ENCODE measurements at places on chromosomes 5 and 9.
A peak's percentile ranks its signal among the peaks of the same experiment; 100 is the strongest.

GRCh38 chr5:81639556-81639955, 111.3 kb downstream of the SSBP2 start:
- DNase-seq = no peak

GRCh38 chr9:79224672-79225433, 346.9 kb upstream of the TLE4 start:
- no peak for DNase-seq

DNA sequence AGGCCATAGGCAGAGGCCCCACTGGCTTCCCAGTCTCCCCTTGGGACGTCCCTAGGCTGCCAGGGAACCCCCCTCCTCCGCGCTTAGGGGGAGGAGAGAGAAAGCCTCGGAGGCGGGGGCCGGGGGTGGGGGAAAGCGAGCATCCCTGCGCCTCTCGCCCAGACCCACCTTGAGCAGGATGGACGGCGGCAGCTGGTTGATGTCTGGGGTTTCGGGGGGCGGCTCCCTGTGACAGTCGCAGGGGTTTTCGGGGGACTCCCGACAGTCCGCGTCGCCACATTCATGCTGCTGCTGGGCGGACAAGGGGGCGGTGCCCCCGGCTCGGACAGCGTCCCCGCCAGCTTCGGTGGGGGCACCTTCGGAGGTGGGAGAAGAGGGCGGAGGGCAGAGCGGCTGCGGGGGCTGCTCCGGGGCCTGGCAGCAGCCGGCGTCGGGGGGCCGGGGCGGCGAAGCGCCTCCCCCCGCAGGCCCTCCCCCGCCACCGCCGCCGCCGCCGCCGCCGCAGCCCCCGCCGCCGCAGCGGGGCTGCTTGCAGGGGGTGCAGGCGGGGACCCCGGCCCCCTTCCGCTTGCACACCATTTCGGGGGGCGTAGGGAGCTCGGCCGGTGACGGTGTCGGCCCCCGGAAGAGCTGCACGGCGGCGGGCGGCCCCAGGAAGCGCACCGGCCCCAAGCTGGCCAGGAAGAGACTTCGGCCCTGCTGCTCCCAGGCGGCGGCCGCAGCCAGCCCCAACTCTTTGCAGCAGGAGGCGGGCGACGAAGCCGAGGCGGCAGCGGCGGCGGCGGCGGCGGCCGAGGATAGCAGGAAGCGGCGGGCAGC, 1.2 kb downstream of the FBXL17 start:
- DNase-seq = peak; percentile 24

- no peak for DNase-seq
These were observed 561.3 kb downstream of the IRX1 start for GRCh38 chr5:4156889-4157288.

DNA sequence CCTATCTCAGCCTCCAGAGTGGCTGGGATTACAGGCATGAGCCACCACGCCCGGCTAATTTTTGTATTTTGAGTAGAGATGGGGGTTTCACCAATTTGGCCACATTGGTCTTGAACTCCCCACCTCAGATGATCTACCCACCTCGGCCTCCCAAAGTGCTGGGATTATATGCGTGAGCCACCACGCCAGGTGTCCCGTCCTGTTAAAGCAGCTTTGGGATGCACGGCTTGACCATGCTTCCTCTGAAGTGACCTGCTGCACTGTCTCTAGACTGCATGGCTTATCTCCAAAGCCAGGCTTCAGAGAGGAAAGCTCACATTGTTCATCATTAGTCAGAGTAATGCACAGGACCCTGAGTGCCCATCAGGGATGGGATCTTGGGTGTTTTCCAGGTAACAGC, 45.4 kb downstream of the SEMA4D start:
- DNase-seq = no peak

- no peak for DNase-seq
These were observed 130.4 kb upstream of the BASP1 start for GRCh38 chr5:17087035-17087434.

DNA sequence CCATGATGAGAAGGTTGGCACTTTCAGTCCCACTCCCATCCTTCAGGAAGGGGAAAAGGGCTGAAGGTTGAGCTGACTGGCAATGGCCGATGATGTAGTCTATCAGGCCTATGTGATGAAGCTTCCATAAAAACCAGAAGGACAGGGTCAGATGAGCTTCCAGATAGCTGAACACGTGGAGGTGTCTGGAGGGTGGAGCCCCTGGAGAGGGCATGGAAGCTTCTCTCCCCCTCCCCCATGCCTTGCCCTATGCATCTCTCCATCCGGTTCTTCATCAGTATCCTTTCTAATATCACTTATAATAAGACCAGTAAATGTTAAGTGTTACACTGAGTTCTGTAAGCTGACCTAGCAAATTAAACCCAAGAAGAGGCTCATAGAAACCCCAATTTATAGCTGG, 32.6 kb upstream of the SMU1 start:
- no peak for DNase-seq

DNA sequence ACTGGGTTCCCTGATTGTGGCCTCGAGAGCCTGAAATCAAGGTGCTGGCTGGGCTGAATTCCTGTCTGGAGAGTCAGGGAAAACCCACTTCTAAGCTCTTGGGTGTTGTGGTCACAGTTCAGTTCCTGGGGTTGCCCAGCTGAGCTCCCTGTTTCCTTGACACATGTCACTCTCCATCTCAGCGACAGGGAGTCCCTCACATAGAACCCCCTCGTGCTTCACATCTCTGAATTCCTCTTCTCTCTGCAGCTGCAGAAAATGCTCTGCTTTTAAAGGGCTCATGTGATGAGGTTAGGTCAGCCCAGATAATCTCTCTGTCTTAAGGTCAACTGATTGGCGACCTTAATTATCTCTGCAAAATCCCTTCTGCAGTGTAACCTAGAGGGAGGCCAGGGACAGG, 53.5 kb upstream of the NFIL3 start:
- DNase-seq = no peak

GRCh38 chr9:21281275-21281674, 23.8 kb downstream of the IFNA5 start:
- DNase-seq = no peak

DNA sequence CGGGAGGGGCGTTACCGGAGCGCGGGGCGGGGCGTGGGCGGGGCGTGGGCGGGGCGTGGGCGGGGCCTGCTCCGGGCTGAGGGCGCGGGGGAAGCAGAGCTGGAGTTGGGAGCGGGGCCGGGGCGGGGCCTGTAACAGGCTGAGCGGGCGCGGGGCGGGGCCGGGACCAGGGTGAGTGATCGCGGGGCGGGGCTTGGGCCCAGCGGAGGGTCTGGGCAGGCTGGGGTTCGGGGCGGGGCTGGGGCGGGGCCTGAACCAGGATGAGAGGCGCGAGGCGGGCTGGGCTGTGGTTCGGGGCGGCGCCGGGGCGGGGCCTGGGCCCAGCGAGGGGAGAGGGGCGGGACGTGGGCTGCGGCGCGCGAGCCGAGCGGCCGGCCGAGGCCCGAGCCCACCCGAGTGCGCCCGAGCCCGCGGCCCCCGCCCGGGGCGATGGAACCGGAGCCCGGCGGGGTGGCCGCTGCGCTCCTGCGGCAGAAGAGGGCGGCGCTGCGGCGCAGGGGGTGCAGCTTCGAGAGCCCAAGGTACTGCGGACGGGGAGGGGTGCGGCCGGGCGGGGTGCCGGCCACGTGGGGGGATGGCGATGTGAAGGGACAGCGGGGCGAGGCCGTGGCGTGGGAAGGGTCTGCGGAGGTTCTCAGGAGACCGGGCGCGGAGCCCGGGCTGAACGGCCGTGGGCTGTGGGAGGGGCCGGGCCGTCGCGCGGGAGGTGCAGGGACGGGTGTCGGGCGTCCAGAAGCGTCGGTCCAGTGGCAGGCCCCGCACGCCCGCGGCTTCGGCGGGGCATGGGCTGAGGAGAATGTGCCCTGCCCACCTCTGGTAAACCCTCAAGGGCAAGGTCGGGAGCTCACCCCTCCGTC, 39.5 kb upstream of the GARNL3 start:
- peak; percentile 97 for DNase-seq

DNA sequence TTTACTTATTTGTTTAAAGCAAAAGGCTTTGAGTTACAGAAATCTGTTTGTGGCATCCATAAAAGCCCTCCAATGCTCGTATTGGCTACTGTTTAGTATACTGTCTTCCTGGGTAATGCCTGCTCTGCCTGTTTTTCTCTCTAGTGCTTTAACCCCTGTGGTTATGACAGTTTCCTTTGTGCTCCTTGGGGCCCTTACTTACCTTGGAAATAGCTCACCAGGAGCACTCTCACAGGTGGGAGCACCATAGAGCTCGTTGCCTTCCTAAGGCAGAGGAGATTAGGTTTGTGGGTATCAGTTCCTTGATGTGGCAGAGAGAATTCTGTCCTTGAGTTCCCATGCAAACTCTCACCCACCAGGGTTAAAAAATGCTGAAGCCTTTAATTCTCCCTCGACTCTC, 242.8 kb downstream of the CDH18 start:
- no peak for DNase-seq

- no peak for DNase-seq
These were observed 3.2 kb downstream of the ADAMTS12 start for GRCh38 chr5:33888587-33888986.

GRCh38 chr9:21392270-21392669, 7.1 kb upstream of the IFNA2 start:
- DNase-seq = no peak

DNA sequence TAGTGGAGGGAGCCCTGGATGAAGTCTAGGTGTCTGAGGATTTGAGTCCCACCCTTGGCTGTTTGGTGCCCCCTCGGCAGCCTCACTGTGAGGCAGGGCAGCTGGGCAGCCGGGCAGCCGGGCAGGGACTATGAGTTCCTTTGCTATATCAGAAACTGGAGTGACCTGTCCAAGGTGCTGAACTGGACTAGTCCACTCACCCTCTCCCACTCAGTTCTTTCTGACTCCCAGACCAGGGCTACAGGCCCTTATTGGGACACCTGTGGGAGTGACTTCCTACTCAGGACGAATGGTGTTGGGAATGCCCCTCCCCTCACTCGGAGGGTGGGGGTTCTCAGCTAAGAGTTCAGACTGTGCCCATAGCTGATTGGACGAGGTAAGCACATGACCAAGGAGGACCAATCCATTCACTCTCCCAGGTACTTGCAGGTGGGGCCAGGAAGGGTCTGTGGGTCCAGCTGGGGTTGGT, 34.1 kb upstream of the RAPGEF1 start:
- no peak for DNase-seq

DNA sequence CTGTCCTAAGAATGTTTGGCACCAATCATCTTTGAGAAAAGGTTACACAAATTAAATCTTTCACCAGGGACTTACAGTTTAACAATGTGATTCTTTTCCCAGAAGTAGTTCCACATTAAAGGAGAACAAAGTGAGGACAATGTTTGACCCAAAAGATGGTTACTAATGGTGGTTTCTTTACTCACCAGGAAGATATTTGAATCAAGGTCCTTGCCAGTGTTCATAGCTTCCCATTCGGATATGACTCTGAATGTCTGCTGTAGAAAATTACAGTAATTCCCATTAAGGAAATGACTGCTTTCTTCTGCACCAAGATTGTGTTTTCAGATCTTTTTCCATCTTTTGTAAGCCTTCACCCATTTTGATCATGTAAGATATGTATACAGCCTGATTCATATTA, 114.6 kb upstream of the ADAMTSL1 start:
- no peak for DNase-seq

DNA sequence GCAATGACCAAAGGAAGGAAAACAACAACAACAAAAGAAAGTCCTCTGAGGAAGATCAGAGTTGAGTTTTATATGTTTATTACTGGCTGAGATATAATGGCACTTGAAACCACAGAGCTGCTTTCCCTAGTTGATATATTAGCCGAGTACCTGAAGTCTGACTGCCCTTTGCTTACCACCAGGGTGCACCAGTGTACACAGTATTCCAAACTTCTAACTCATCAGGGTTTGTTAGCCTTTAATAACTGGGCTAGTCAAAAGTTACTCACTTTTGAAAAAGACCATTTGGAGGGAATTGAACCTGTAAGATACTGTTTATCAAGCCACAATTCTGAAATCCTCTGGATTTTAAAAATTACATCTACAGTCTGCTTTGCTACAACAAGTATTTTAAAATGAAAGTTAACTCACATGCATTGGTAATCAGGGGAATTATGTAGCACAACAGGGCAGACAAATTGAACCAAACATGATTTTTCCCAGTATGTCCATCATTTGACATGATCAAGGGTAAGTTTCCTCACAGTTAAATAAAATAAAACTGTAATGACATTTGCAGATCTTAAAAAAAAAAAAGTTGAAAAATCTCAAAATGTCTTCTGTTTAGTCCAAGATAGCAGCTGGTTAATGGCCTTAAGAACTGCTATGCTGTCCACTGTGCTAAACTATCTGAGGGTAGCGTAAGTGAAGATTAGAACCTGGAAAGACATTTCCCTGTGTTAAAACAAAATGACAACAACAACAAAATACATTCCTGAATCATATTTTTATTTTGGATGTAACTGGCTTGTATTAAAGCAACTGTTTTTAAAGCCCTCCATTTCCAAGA, 57.3 kb upstream of the C6 start:
- peak; percentile 38 for DNase-seq

DNA sequence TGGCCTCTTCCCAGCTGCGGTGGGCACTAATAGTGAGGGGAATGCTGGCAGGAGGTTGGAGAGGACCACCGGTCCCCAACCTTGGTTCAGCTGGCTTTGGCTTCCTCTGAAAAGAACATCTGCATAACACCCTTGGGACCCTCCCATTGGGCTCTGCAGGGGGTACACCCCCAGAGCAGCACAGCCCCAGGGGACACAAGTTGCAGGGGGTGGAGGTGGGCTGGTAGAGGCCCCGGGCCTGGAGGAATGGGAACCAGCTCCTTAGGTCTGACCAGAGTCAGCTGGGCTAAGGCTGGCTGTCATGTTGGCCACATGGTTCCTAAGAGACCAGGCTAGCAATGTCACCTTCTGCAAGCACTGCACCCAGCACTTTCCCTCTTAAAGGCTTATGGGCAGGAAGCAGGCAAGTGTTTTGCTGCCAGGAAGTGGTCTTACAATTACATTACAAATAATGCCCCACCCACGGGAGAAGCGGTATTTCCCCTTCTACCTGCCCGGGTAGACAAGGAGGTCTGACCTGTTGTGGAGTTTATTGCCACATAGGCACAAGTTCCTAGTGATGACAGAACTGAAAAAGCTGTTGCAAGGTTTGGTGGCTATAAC, 18.1 kb downstream of the GCNT4 start:
- no peak for DNase-seq

GRCh38 chr9:27022920-27023319, 17.4 kb upstream of the LRRC19 start:
- DNase-seq = no peak

DNA sequence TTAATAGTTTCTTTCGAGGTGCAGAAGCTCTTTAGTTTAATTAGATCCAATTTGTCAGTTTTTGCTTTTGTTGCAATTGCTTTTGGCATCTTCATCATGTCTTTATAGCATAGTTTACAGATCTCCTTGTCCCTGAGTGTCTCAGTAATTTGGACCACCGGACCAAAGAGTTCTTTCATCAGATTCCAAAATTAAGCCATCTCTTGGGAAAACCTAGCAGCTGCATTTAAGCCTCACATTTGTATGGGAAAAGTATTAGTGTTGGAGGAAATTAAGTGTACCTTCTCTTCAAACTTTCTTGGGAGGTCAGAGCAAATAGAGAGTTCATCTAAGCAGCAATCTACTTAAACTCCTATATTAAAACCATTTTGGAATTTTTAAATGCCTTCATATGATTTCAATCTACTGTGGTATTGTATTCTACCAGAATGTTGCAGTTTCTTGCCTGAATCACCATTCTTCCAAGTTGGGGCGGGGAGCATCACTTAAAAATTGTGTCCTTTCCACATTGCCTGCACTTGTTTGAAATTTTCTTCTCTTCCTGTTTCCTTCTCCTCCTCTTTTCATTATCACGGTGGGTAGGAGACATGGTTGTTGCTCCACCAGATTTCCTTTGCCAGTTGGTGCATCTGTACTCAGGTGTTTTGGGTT, 97.3 kb upstream of the DAB2 start:
- no peak for DNase-seq

GRCh38 chr5:145931718-145932117, 4.7 kb upstream of the SH3RF2 start:
- no peak for DNase-seq

All from nucleus accumbens (tissue), 56 donors.